ENCODE measurements at places on chromosomes 7 and 10.
A peak's percentile ranks its signal among the peaks of the same experiment; 100 is the strongest.

DNA sequence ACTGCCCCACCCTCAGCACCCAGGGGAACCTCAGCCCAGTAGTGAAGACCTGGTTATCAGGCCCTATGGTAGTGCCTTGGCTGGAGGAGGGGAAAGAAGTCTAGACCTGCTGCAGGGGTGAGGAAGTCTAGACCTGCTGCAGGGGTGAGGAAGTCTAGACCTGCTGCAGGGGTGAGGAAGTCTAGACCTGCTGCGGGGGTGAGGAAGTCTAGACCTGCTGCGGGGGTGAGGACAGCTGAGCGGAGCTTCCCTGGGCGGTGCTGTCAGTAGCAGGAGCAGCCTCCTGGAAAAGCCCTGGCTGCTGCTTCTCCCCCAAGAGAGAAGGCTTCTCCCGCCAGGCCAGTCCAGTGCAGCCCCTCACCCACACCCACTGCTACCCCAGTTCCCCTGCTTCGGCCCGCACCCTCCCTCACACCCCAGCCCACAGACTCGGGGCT is 6.3 kb downstream of the NOS3 start:
- DNase-seq: no peak

DNA sequence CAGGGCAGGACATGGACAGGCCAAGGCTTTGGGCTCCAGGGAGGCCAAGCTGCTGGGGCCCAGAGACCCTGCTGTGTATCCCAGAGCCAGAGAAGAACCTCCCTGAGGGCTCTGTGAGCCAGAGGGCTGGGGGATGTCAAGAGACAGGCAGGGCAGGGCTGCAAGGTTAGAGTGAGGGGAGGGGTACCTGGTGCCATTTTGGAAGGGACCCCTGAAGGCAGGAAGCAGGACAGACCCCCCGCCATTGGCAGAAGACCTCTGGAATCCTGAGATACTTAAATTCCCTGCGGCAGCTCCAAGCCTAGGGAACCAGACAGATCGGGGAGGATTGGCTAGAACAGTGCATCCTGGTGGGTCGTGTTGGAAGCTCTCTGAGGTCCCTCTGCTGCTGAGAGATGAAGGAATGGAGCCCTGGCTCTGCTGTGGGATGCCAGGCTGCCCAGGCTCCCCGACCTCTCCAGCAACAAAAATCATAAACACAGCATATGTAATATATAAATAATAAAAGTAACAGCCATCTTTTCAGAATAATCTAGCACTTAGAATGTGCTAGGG is 75.0 kb downstream of the LHPP start:
- DNase-seq: no peak

DNA sequence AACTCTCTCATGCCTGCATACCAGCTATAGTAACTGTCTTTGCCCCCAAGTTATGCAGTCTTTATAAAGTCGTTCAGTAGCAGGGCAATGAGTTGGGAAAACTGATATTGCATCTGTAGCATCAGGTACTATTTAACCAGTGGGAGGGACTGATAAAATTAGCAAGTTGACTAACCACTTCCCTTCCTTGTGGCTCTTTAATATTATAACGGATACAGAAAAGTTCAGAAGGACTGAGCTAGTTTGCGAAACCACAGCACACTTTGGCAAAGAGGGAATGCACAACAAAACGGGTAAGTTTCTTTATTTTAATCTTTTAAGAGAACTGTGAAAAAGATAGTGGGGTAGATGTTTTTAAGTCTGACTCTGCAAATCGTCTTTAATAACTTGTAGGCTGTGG is 205.3 kb upstream of the HDAC9 start:
- DNase-seq: no peak

- peak; percentile 78 for DNase-seq
Observed at GRCh38 chr10:78953113-78953798, 115.5 kb upstream of the ZMIZ1 start.

DNA sequence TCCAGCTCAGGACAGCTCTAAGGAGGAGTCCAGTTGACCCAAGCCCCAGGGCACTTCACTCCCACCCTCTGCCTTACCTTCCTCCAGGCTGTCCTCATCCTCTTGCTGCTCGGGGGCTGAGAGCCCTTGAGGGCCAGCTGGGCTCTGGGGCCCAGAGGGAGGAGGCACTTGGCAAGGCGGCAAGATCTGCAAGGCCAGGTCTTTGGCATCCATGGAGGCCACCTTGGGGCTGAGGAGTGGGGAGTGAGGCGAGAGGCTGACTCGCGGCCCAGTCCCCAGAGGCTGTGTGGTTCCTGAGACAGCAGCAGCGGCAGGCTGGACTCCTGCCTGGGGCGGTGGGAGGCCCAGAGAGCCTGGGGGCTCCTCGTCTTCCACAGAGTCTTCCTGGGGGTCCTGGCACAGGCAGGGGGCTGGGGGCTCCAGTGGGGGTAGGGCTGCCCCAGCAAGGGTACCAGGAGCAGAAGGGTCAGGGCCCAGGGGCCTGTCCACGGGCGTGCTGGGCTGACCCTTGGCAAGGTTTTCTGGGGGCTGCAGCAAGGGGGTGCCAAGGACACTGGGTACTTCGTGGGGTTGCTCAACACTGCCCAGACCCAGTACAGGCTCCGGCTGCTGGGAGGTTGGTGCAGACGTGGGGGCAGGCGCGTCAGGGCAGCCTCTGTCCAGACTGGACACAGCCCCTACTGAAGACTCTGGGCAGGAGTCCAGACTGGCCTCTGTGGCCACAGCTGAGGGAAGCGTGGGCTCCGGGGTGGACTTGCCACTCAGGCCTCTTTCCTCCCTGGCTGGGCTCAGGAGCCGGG is 6.5 kb downstream of the NACAD start:
- DNase-seq: peak; percentile 78
